ENCODE measurements at places on chromosomes 16 and 17. TPM values are rescaled to one million over a fixed set of nuclear protein-coding genes. Genes with fewer than 3 reads are reported as not detected.

NPIPA3 gene
- 3.5 TPM for total RNA-seq

CDRT15L2 gene
- not detected for total RNA-seq

IFT20 gene
- total RNA-seq: 52.2 TPM

TEX19 gene
- not detected for total RNA-seq

ZNF668 gene
- total RNA-seq: 11.0 TPM

PRR11 gene
- 4.8 TPM for total RNA-seq

All from spleen (tissue), 13 donors.